Stimulated activated CD4-positive, alpha-beta T cell treated with anti-CD3 and anti-CD28 coated beads, TNF-alpha, amount 100 ng/mL, for 4 hours (primary cell): ENCODE measurements at places on chromosomes 3 and 15.

GRCh38 chr3:125589547-125590122 lies 5.7 kb downstream of the OSBPL11 start:
- DNase-seq: no peak

GRCh38 chr15:101028772-101029438 lies 109.7 kb downstream of the LRRK1 start:
- DNase-seq: no peak

- DNase-seq: no peak
These were observed 111.7 kb downstream of the DNAJB8 start for GRCh38 chr3:128354788-128355542.

GRCh38 chr3:44835684-44836083 lies 26.0 kb upstream of the TMEM42 start:
- DNase-seq: no peak

- DNase-seq: no peak
These were observed 471.0 kb upstream of the PROK2 start for GRCh38 chr3:72255791-72256559.

DNA sequence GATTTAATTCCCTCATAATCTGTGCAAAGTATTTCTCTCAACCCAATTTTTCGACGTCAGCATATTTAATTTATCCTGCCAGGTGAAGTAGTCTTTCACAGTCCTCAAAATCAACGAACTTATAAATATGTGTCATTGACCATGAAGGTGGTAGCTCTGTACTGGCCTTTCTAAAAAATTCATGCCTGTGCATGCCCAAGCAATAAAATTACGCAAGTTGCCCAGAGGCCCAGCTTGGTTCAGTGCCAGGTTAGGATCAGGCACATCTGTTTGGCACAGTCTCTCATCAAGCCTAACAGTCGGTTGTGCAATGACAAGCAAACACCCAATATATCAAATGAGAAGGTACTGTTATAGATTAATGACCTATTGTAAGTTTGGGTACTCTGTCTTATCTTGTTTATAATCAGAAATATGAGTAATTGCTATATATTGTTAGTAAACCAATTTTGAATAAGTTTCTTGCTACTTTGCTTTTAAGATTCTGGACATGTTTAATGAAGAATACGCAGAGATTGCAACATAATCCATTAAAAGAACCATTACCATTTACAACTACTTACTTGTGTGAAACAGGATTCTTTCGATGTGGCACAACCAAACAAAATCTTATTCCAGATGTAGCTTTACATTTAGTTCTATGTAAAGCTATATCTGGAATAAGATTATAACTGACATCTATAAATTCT lies 159.0 kb upstream of the IL12A start:
- no peak for DNase-seq

GRCh38 chr3:127208483-127209100 lies 15.7 kb downstream of the PRR23E start:
- no peak for DNase-seq

DNA sequence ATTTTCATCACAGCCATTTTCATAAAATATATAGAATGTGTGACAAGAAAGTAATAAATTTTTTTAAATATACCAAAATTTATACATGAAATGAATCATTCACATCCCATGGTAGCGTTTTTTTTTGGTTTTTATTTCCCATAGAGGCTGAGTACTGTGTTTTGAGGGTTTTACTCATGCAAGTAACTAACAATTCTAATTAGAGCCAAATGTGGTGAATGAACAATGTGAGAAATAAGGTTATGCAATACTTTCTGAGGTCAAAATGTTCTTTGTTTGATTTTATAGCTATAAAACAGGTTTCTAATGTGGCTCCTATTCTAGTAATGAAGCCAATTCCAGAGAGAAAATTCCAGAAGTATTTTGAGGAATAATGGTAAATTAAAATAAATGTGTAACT lies 386.8 kb downstream of the TBC1D5 start:
- DNase-seq: no peak

- DNase-seq: no peak
These were observed 117.7 kb downstream of the IMPG2 start for GRCh38 chr3:101202640-101203039.

DNA sequence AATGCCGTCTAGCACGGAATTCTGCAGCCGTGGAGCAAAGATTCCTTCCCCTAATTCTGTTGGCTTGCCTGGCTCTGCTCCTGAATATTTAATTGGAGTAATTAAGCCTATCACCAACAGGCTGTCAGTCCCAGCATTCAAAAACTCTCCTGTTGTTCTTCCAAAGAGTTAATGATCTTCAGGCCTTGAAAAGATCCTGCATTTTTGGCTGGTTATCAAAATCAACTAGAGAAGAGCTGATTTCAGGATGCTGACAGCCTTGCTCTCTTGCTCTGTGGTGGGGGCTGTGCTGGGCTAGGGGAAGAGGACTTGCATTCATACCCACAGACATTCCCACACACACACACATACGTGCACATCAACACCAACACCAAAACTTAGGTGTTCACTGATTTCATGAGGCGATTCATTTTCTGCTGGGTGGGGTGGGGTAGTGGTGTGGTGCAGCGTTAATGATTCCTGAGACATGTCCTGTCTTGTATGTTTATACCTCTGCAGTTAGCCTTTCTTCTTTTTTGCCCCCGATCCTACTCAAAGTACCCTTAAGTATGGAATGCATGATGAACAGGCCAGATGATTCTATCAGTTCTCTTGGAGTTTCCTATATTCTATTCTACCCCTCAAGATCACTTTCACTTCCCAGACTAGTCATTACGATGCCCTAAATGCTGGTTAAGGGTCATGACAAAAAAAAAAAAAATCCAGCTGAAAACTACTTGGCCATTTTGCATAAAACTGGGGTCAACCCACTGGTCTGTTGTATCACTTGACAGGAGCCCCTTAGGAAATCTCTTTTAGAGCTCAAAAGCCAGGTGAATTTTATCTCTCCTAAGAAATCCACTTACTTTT lies 42.3 kb downstream of the CPN2 start:
- no peak for DNase-seq

DNA sequence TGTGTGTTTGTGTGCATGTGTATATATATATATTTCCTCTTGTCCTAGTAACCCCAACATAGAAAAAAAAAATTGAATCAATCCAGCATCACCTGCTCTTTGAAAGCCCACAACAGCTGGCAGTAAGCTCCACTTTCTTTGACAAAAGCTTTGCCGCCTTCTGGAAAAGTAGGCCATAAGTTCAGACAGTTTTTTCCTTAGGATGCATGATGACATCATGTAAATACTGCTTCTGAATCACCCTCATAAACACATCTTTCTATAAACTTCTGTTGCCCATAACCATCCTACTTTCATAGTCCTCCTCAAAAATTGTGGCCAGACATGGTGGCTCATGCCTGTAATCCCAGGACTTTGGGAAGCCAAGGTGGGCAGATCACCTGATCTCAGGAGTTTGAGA lies 67.4 kb downstream of the CSNK1G1 start:
- DNase-seq: no peak

DNA sequence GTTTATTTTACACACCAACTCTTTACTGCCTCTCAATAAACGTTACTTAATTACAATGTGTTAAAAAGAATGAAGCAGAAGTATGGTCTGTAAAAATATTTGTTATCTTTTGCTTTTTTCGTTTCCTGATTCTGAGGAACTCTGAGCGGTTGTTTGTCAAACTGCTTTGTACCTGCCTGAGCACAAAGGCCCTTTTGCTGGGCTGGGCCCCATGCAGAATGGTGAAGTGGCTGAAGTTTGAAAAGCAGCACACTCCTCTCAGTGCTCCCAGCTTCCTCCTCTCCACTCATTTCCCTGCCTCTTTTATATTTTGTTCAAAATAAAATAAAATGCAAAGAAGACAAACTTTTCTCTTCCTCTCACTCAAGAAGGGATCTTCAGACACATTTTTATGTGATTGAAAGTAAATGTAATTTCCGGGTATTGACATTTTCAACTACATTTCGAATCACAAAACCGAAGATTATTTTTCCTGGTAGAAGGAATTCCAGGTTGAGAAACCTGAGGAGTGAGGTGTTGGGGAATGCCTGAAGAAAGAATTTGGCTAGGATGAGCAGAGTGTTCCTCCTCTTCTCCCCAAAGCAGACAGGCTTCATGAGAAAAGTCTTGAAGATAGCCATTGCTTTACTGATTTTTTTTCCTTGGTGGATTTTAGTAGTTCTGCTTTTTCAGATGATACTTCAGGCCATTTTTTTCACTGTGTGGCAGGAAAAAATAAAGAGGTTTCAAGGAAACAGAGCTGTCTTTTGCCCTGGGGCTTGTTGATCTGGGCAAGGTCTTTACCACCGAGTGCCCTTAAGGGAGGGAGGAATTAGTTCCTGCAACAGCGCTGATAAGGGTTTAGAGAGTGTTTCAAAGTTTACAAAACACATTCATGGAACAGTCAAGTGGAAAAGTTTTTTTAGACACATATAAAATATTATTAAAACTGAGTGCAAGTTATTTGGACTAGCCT lies 229.8 kb downstream of the NFKBIZ start:
- no peak for DNase-seq

GRCh38 chr15:73879426-73879825 lies 6.1 kb downstream of the TBC1D21 start:
- no peak for DNase-seq

DNA sequence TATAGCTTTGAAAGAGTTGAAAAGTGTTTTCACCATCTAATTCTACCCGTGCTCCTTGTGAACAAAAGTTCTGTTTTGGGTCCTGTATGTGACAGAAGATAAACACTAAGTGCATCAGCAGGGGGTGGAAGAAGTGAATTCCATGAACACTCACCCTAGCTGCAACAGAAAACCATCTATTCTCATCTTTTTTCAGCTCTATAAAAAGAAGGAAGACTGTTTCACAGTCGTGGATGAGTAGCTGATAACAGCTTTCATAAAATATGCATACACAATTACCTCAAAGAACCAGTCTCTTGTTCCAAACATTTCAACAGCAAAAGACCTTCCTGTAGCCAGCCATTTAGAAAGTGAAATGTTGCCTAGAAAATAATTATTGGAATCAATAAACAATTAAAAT lies 281.7 kb upstream of the RASGRP1 start:
- DNase-seq: no peak

DNA sequence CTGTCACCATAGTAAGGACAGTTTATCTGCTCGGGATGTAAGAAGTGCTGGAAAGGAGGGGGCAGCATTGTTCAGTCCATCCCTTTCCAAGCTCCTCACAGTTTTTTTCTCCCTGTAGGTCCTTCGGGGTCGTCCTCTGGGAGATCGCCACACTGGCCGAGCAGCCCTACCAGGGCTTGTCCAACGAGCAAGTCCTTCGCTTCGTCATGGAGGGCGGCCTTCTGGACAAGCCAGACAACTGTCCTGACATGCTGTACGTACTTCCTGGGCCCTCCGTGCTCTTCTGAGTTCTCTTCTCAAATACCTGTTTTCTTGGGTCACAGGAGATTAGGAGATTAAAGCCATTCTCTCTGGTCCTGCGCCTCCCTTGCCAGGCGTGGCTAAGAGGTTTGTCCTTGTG lies 59.1 kb downstream of the PGPEP1L start:
- DNase-seq: no peak

DNA sequence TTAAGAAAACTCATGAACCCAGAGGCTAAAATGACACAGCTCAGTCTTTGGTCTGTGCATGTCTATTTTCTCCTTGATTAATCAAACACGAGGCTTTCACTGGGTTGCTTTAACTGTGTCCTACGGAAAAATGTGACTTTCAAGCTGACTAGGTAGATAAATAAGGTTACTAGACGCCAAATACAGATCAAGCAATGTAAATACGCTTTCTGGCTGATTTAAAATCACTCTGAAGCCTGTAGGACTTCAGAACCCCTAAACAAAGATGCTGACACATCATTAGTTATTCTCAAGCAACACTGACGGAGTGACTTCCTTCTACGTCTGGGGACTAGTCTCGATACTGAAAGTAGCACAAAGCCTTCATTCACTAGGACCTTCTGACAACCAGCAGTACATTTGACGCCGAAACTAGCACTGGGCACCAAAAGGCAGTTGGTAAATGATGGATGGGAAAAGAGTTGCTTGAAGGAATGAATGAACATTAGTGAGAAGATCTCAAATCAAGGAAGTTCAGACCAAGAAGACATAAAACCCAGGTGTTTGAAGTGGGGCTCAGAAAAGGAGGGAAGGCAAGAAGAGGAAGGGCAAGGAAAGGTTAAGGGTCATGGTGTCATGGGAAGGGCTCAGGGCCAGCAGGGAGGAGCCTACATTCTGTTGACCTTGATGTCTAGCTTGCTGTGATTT lies 67.1 kb upstream of the CDV3 start:
- DNase-seq: no peak

- no peak for DNase-seq
These were observed 39.1 kb upstream of the LRTM1 start for GRCh38 chr3:54966979-54967378.

DNA sequence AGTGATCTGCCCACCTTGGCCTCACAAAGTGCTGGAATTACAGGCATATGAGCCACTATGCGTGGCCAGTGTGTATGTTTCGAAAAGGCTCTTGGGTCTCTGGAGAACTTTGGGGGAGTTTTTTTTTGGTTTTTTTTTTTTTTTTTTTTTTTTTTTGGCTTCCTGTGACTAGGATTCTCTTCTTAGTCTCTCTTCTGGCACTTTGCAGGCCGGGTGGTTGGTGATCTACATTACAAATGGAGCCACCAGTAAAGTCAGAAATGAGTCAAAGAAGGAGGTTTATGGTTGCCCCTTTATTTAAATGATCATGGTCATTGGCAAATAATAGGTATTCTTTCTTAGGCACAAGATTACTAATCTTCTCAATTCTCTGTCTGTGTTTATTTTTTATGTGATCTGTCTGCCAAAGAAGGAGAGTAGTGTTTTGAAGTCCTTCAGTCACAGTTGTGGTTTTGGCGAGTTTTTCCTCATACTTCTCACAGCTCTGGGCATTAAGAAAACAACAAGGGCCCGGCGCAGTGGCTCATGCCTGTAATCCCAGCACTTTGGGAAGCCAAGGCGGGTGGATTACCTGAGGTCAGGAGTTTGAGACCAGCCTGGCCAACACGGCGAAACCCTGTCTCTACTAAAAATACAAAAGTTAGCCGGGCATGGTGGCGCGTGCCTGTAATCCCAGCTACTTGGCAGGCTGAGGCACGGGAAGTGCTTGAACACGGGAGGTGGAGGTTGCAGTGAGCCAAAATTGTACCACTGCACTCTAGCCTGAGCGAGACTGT lies 38.3 kb downstream of the PDE8A start:
- no peak for DNase-seq

DNA sequence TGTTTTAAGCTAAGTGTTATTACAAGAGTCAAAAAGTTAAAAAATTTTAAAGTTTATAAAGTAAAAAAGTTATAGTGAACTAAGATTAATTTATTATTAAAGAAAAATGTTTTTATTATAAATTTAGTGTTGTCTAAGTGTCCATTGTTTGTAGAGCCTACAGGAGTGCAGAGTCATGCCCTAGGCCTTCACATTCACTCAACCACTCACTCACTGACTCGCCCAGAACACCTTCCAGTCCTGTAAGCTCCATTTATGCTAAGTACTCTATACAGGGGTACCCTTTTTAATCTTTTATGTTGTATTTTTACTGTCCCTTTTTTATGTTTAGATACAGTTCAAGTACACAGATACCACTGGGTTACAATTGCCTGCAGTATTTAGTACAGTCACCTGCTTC lies 37.2 kb downstream of the EEFSEC start:
- DNase-seq: no peak

- no peak for DNase-seq
These were observed 840.1 kb downstream of the TUSC7 start for GRCh38 chr3:117549716-117550115.

- DNase-seq: no peak
These were observed 8.7 kb upstream of the LMCD1 start for GRCh38 chr3:8492744-8493511.
